ENCODE measurements at places on chromosomes 5 and 9. TPM values are rescaled to one million over a fixed set of nuclear protein-coding genes. Genes with fewer than 3 reads are reported as not detected.

DNA sequence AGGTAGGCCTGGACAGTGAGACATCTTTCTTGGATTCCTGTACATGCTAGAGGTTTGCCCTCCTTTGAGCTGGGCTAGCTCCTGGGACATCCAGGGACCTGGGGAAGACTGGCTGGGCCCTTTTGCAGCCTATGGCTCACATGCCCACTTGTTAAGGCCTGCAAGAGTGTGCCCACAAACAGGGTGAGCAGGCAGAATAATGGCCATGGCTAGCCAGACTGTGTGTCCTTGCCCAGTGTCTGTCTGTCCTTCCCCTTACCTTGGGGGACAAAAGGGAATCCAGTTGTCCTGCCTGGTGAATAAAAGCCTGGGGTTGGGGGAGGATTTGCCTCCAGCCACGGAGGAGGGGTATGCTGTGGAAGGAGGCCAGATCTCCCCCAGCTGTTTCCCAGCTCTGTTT is 13.0 kb upstream of the CXXC5 start:
- no peaks in the 10 kb centered on the region for H3K36me3 ChIP-seq
- no peak overlapping the region for H3K4me3 ChIP-seq
- no peak for DNase-seq
- peak overlapping the region; percentile 91 for H3K27ac ChIP-seq
- H3K4me1 ChIP-seq, result peaks cover 41% of the 10 kb centered on the region
- H3K27me3 ChIP-seq, result no peaks in the 10 kb centered on the region

DNA sequence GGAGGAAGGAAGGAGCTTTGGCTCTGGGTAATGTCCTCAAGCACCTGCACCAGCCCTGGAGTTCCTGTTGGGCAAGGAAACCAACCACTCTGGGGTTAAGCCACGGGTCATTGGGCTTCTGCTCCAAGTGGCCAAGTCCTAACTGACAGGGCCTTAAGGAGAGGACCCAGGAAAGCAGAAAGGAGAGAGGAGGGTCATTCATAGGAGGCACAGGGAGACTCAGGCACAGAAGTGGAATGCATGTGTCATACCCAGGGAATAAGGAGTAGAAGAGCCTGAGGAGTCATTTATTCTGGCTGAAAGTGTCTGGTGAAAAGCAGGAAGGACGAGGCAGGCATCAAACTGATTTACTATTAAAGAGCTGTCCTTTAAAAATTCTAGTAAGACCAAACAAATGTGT is 129.2 kb downstream of the DMRT2 start:
- DNase-seq, result no peak
- no peak overlapping the region for H3K4me3 ChIP-seq
- no peak overlapping the region for H3K27ac ChIP-seq
- H3K27me3 ChIP-seq, result no peaks in the 10 kb centered on the region
- H3K4me1 ChIP-seq, result no peaks in the 10 kb centered on the region

DNA sequence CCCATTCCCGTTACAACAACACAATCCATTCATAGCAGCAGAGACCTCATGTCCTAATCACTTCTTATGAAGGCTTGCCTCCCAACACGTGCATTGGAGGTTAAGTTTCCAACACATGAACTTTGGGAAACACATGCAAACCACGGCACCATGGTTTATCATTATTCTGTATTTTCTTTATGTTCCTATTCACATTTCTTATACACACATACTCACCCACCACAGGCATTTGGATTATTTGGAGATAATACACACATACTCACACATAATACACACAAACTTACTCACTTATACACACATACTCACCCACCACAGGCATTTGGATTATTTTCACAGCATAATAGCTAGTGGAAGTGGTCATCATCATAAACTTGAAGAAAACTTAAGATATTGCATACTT is 75.6 kb downstream of the C7 start:
- no peaks in the 10 kb centered on the region for H3K27me3 ChIP-seq
- no peak overlapping the region for H3K27ac ChIP-seq
- H3K4me1 ChIP-seq, result peaks cover under 1% of the 10 kb centered on the region
- DNase-seq, result no peak
- no peaks in the 10 kb centered on the region for H3K36me3 ChIP-seq

DNA sequence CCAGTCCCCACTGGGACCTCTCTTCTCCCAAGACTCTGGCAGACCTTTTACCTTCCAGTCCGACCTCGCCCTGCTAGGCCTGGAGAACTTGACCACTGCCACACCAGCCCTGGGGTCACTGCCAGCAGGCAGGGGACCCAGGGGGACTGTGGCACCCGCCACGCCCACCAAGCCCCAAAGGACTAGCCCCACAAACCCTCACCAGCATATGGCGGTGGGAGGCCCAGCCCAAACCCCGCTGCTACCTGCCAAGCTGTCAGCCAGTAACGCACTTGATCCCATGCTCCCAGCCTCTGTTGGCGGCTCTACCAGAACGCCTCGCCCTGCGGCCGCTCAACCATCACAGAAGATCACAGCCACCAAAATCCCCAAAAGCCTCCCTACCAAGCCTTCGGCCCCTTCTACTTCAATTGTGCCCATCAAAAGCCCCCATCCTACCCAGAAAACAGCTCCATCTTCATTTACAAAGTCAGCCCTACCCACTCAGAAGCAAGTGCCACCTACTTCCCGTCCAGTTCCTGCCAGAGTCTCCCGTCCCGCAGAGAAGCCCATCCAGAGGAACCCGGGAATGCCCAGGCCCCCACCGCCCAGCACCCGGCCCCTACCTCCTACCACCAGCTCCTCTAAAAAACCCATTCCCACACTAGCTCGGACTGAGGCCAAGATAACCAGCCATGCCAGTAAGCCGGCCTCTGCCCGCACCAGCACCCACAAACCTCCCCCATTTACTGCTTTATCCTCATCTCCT is 13.1 kb downstream of the COL27A1 start:
- H3K27me3 ChIP-seq, result no peaks in the 10 kb centered on the region
- no peak overlapping the region for H3K4me3 ChIP-seq
- DNase-seq, result no peak
- peaks cover 11% of the 10 kb centered on the region for H3K36me3 ChIP-seq
- H3K27ac ChIP-seq, result no peak overlapping the region

DNA sequence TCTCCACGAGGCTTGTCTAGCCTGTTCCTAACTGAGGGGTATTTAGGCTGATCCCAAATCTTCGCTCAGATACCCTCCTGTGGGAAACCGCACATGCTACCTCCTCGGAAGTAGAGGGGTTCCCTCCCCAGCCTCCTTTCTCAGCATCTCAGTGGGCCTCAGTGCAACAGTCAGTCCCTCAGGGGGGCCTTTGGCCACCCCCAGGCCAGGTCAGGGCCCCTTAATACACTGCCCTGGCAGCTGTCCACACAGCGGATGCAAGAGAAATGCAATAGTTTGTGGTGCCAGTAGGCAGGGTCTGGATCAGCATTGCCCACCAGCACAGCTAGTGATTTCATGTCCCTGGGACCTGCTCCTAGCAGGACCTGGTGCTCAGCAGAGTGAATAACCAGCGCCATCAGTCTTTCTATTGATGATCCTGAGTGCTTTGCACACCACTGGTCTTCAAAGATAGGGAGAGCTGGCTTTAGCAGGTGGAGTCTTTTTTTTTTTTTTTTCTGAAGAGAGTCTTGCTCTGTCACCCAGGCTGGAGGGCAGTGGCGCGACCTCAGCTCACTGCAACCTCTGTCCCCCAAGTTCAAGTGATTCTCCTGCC is 7.5 kb downstream of the PLPP7 start:
- no peak for DNase-seq
- no peaks in the 10 kb centered on the region for H3K27me3 ChIP-seq
- no peaks in the 10 kb centered on the region for H3K36me3 ChIP-seq
- no peak overlapping the region for H3K4me3 ChIP-seq
- no peaks in the 10 kb centered on the region for H3K4me1 ChIP-seq
- H3K27ac ChIP-seq, result no peak overlapping the region

GRCh38 chr5:9483779-9484178 is 62.1 kb downstream of the SEMA5A start:
- no peaks in the 10 kb centered on the region for H3K36me3 ChIP-seq
- no peaks in the 10 kb centered on the region for H3K27me3 ChIP-seq
- H3K4me3 ChIP-seq, result no peak overlapping the region
- no peak overlapping the region for H3K27ac ChIP-seq

DNA sequence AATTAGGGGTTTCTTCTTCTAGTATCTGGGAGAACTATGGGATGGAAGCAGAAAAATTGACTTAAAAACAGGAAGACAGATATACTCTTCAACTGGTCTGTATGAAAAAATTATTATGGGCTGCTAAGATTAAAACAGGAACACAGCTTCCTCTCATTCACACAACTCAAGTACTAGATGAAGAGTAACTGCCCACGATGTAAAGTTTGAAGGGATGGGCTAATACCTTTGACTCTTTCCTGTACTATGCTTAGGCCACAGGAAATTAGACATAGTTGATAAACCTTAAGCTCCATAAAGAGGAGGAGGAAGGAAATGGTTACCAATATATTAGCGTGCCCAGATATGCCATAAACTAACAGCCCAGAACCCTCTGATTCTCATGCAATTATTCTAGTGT is 88.6 kb downstream of the ANKRD31 start:
- H3K27me3 ChIP-seq, result no peaks in the 10 kb centered on the region
- H3K4me1 ChIP-seq, result peaks cover under 1% of the 10 kb centered on the region
- no peak for DNase-seq
- no peak overlapping the region for H3K27ac ChIP-seq
- H3K4me3 ChIP-seq, result no peak overlapping the region
- H3K36me3 ChIP-seq, result no peaks in the 10 kb centered on the region

- H3K27me3 ChIP-seq, result no peaks in the 10 kb centered on the region
- peaks cover 4% of the 10 kb centered on the region for H3K36me3 ChIP-seq
- H3K4me3 ChIP-seq, result no peak overlapping the region
- no peak overlapping the region for H3K27ac ChIP-seq
Observed at GRCh38 chr9:85971731-85972130, 30.8 kb downstream of the NAA35 start.

DNA sequence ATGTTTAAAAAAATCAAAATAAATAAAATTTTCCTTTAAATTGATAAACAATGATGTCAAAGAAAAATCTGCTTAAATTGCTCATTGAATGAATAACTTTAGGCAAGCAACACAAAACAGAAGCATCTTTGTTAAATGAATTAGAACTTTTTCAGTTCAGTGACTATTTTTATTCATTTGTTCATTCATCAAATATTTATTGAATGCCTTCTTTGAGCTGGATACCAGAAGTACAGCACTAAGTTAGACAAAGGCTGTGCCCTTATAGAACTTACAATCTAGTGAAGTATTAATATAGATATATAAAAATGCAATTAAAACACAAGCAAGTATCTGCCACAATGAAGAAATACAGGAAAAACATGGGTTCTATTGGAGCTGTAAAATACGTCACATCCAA is 10.8 kb downstream of the FNIP1 start:
- H3K36me3 ChIP-seq, result no peaks in the 10 kb centered on the region
- no peak for DNase-seq
- H3K4me3 ChIP-seq, result no peak overlapping the region
- H3K27ac ChIP-seq, result no peak overlapping the region
- H3K4me1 ChIP-seq, result no peaks in the 10 kb centered on the region

DNA sequence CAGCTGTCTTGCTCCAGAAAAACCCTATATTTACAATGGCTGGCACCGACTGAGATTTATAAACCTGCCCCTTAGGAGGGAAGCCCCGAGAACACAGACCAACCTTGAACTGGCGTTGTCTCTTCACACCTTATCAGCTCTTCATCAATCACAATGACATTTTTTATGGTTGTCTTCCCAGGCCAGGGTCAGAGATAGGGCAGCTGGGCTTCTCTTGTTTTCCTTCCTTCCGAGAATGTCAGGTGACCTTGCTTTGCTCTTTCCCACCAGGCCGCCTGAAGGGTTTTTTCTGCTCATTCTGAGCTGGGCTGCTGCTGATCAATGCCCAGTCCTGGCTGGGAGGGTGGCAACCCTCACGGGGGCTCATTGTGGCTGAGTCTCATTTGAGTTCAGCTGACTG is 619.1 kb downstream of the CCDC171 start:
- H3K4me3 ChIP-seq, result no peak overlapping the region
- H3K27me3 ChIP-seq, result no peaks in the 10 kb centered on the region
- no peak for DNase-seq
- H3K4me1 ChIP-seq, result no peaks in the 10 kb centered on the region
- H3K27ac ChIP-seq, result no peak overlapping the region

DNA sequence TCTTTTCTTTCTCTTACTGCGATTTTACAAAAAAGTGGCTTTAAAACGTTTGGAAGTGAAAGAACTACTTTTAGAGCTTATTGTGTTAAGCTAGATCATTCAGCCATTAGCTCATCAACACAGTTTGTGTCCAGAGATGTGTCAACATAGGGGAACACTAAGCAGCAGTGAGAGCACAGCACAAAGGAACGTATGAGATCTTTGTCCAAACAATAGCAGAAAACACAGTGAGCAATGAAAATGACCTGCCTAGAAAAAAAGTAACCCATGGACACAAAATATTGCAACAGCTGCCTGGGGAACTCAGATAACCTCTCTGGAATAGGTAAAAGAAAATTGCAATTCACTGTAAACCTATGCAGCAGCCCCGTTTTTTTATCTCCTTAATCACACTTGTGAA is 372.5 kb downstream of the ARHGEF28 start:
- H3K27me3 ChIP-seq, result no peaks in the 10 kb centered on the region
- H3K36me3 ChIP-seq, result no peaks in the 10 kb centered on the region
- no peak overlapping the region for H3K4me3 ChIP-seq
- H3K4me1 ChIP-seq, result no peaks in the 10 kb centered on the region
- DNase-seq, result no peak
- no peak overlapping the region for H3K27ac ChIP-seq

- no peaks in the 10 kb centered on the region for H3K27me3 ChIP-seq
- no peaks in the 10 kb centered on the region for H3K4me1 ChIP-seq
- no peak overlapping the region for H3K4me3 ChIP-seq
- H3K36me3 ChIP-seq, result no peaks in the 10 kb centered on the region
- DNase-seq, result no peak
- H3K27ac ChIP-seq, result no peak overlapping the region
Observed at GRCh38 chr9:93686127-93686879, 109.9 kb downstream of the PHF2 start.

- peaks cover 57% of the 10 kb centered on the region for H3K36me3 ChIP-seq
- H3K27ac ChIP-seq, result no peak overlapping the region
- no peak overlapping the region for H3K4me3 ChIP-seq
- DNase-seq, result no peak
- H3K4me1 ChIP-seq, result no peaks in the 10 kb centered on the region
Observed at GRCh38 chr9:123438321-123438720, 82.3 kb downstream of the CRB2 start.

GRCh38 chr9:35903049-35903448 is 3.0 kb upstream of the HRCT1 start:
- no peaks in the 10 kb centered on the region for H3K27me3 ChIP-seq
- H3K4me1 ChIP-seq, result peaks cover 51% of the 10 kb centered on the region

DNA sequence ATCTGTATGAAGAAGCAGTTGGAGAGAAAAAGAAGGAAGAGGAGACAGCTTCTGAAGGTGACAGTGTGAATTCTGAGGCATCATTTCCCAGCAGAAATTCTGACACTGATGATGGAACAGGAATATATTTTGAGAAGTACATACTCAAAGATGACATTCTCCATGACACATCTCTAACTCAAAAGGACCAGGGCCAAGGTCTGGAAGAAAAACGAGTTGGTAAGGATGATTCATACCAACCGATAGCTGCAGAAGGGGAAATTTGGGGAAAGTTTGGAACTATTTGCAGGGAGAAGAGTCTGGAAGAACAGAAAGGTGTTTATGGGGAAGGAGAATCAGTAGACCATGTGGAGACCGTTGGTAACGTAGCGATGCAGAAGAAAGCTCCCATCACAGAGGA is 48.7 kb downstream of the CMYA5 start:
- H3K4me3 ChIP-seq, result no peak overlapping the region
- H3K27ac ChIP-seq, result no peak overlapping the region
- no peaks in the 10 kb centered on the region for H3K27me3 ChIP-seq
- no peaks in the 10 kb centered on the region for H3K4me1 ChIP-seq
- DNase-seq, result no peak

The PCDHGB7 gene
- total RNA-seq, result 4.1 TPM

The SLC2A6 gene
- 0.42 TPM for total RNA-seq

The PPP3R2 gene
- not detected for total RNA-seq

The NR6A1 gene
- 2.4 TPM for total RNA-seq

The LCN1 gene
- not detected for total RNA-seq

The PRDM9 gene
- total RNA-seq, result not detected

The CCL28 gene
- 1.9 TPM for total RNA-seq

Measured in esophagus squamous epithelium (tissue), 5 donors.